Motor neuron (in vitro differentiated cells): ENCODE measurements at places on chromosomes 4 and X. TPM values are rescaled to one million over a fixed set of nuclear protein-coding genes. Genes with fewer than 3 reads are reported as not detected.
A peak's percentile ranks its signal among the peaks of the same experiment; 100 is the strongest.

DNA sequence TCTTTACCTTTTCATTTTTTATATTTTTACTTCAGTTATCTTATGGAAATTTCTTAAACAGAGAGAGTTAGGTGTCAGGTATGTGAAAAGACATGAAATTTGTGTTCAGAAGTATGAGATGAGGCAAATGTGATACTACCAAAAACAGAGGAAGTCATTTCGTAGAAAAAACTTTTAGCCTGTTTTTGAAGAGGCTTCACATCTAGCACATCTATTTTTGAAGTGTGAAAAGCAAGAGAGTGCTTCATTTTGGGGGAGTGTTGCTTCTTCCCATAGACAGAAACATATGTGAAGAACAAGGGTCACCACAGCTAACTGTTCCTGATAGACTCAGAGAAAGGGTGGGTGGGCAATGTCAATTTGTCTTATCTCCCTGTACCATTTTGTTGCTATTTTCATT lies 125.3 kb downstream of the TET2 start:
- ATAC-seq, result no peak

DNA sequence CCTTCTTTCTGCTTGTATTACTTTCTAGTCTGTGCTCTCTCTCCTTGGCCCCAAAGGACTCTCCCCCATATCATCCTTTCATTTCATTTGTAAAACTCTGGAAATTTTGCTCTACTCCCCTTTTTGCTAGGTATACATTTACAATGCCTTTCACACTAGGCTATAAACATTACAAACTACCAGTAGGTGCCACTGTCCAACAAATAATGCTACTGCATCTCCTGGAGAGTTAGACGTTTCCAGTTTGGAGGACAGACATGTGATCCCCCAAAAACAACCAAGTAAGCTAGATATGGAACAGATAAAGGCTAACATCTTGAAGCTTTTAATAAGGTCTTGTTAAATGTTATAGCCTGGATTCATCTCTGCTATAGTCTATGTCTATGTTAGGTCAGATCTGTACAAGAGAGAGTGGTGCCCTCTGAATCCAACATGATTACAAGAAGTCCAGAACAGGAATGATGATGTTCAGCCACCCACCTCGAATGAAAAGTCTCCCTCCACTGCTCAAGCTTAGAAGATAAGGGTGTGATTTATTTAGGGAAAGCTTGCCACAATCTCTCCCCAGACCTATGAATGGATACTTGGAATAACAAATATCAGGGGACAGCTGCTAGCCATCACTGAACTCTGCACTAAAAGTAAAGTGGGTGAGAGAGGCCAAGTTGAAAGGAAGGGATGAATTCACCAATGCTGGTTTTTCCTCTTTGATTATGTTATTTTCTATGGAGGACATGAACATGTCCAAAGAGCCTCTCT lies 14.3 kb downstream of the CBR4 start:
- no peak for ATAC-seq

- peak; percentile 83 for ATAC-seq
Measured at GRCh38 chrX:43882294-43882681, at the start of gene MAOB. MAOB (minus strand) TSS chrX:43882450; CDS start chrX:43882299, 151 bp downstream.

DNA sequence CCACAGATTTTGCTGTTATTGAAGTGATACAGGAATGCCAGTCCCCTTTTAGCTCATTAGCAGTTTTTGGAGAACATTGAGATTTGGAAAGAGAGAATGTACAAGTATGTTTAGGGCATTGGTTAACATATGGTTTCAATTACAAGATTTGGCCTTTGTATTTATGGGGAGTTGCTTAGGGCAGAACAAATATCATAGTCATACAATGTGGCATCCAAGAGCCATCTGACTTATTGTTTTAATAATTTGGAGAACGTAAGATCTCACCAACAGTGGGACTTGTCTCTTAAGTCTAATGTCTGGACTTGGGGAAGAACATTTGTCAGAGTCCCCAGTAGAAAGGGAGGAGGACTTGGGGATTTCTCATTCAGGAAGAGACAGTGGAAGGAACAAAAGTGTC lies 166.1 kb downstream of the STK32B start:
- no peak for ATAC-seq

- no peak for ATAC-seq
Measured at GRCh38 chrX:132114607-132115006, 13.2 kb downstream of the FRMD7 start.

DNA sequence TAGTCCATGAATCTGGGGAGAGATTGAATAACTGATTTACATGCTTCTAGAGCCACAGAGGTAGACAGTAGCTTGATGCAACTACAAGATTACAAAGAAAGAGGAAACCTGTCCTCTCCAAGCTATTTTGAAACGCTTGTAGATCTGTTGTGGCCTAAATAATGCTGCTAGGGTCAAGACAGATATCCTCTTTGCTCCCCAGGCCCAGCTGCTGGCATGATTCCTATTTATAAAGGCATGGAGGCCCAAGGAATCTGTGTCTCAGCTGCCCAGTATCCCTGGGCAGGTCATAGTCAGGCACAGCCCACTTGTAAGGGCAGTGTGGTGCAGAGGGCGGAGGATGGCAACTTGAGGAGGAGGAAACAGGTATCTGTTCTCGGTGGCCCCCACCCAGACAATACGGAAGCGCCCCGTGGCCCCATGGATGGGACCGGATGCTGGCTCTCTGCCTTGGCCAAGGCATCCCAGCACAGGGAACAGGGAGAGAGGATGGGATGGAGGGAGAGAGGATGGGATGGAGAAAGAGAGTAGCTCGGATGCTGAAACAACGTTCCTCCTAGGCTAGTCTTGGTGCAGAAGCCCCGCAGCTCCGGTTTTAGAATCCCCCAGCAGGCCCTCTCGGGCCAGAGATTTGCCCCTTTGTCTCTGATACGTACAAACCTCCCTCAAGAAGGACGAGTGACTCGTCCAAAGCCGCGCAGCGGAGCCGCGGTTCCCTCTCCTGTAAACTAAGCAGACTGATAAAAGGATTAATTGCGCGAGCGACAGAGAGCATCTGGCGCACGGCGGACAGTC lies 767 bp upstream of the SMIM20 start:
- ATAC-seq, result peak; percentile 51

DNA sequence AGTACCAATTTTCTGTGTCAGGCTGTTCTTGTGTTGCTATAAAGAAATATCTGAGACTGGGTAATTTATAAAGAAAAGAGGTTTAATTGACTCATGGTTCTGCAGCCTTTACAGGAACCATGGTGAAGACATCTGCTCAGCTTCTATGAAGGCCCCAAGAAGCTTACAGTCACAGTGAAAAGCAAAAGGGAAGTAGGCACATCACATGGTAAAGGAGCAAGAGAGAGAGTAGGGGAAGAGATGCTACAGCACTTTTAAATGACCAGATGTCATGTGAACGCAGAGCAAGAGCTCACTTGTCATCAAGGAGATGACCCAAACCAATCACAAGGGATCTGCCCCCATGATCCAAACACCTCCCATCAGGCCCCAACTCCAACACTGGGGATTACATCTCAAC lies 174.3 kb downstream of the ATP10D start:
- no peak for ATAC-seq

- ATAC-seq, result no peak
Measured at GRCh38 chr4:175779081-175779620, 32.9 kb downstream of the GPM6A start.

DNA sequence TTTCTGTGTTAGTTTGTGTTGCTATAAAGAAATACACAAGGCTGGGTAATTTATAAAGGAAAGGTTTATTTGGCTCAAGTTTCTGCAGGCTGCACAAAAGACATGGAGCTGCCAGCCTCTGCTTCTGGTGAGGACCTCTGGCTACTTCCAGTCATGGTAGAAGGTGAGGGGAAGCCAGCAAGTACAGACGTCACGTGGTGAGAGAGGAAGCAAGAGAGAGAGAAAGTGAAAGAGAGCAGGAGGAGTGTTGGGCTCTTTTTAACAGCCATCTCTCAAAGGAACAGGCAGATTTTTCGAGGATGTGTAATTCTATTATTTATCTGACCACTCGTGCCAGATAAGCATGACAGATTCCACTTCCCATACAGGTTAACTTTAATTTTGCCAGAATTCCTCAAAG lies 1199.1 kb downstream of the ADGRL3 start:
- ATAC-seq, result no peak

DNA sequence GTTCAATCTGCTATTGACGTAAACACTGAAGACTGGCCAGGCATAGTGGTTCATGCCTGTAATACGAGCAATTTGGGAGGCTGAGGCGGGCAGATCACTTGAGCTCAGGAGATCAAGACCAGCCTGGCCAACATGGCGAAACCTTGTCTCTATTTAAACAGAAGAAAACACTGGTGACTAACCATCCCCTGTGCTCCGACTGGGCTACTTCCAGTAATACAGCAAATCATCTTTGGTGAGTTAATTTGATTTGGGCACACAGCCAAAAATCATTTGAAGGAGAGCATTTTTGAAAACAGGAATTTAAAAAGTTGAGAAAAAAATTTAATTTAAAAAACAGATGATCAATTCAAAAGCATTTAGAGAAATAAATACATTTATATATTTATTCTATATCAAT lies 52.0 kb downstream of the SEC24D start:
- ATAC-seq, result no peak

DNA sequence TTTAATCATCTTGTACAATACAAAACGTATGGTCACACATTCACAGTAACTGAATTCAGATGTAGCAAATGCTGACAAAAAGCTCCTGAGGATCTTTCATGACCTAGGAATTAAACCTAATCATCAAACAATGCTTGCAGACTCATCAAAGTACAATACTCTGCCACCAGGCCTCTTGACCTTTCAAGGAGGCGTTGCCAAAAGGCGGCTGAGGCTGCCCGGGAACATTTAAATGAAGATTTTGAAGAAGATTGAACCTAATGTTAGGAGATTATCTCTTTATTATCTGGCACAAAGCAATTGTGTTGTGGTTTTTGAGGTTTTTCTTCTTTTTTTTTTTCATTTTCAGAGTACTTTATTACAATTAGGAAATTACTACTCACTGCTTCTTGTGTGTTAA lies 340.5 kb downstream of the GALNTL6 start:
- ATAC-seq, result no peak

DNA sequence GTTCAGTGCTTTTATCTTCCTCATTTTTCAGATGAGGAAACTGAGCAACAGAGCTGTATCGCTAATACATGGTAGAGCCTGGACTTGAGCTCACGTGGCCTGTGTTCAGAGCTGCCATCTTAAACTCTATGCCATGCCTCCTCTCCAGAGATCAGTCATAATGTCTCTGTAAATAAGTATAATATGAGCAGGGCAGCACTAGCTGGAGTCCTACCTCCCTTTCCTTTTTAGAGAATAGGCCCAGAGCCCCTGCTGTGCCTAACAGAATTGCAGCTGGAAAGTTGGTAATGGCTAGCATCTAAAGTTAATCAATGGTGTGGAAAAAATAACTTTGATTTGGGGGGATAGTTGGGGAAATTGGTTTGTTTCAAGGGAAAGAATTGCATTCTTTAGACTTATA lies 20.4 kb downstream of the CASP6 start:
- ATAC-seq, result no peak

DNA sequence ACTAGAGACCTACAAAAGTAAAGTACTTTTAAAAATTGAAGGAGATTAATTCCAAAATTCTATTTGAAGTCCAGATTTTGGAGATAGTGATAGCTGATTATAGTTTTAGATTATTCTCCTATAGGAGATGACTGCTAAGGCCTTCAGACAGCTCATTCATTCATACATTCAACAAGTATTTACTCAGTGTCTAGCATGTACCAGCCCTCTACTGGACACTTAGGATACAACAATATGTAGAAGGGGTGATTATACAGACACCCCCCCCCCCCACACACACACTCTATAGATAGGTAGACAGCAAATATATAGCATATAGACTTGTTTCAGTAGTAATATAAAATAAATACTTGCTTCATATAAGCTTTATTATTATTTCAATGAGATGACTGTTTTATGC lies 60.4 kb upstream of the TAF9B start:
- no peak for ATAC-seq

- ATAC-seq, result no peak
Measured at GRCh38 chr4:125760201-125760819, 445.6 kb downstream of the FAT4 start.

- ATAC-seq, result no peak
Measured at GRCh38 chr4:15254236-15254880, 173.5 kb upstream of the C1QTNF7 start.

DNA sequence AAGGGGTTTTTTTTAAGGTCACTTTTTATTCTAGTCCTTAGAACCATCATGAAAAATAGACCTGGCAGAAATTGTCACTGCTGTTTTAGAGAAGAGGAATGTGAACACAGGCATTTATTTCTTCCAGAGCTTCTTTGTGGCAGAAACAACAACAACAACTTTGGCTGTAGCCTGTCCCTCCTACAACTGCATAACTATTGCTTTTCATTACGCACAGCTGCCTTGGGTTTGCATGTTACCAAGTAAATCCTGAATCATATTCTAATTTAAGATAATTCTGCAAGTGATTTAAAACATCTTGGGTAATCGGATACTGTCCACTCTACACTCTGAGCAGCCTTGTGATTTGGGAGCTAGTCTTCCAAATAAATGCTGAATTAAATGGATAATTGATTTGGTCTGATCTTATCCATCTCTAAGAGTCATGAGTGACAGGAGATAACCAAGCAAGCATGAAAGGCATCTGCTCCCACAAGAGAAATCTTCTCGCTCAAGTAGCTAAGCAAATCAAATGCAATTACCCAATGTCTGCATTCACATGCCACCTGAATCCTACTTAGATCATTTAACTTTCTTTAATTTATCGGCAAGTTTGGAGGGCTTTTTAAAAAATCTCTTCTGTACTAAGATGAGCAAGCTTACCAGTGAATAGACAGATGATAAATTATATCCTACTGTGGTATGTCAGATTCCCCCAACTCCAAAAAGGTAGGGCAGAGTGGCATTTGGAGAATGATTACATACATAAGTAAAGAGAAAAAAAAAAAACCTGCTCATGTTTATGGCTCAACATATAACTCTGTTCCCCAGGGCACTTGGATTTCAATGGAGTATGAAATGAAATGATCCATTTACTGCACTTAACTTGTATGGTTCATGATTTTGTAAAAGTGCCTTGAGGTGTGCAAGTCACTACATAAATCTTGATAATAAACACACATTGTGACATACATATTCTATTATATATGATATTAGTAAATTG lies 73.6 kb downstream of the EGF start:
- no peak for ATAC-seq

MSX1 gene
- total RNA-seq, result 0.67 and 1.1 TPM in 2 replicates

DNA sequence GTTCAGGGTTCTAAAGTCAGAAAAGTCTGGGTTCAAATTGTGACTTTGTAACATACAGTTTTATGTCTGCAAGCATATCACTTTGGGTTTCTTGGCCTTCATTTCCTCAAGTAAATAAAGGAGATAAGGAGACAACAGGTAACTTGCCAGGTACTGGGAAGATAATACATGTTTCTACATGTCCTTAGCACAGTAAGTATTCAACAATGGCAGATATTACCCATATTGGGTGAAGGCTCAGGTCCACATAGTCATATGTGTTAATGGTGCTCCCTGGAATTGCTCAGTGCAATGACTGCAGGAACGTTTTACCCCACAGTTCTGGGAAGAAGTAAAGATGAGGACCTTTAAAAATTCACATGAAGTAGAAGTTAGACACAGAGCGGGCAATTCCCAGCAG lies 35.8 kb upstream of the GAB1 start:
- ATAC-seq, result no peak

DNA sequence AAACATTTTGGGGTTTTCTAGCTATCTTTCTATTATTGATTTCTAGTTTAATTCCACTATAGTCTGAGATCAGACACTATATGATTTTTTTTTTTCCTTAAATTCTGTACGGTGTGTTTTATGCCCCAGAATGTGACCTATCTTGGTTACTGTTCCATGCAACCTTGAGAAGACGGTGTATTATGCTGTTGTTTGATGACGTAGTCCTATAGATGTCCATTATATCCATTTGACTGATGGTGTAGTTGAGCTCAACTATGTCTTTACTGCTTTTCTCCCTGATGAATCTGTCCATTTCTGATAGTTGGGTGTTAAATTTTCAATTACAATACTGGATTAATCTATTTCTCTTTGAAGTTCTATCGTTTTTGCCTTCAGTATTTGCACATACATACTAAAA lies 212.5 kb downstream of the NDST4 start:
- ATAC-seq, result no peak
